HS-5 (cell line): ENCODE measurements at places on chromosomes 5 and 9.

DNA sequence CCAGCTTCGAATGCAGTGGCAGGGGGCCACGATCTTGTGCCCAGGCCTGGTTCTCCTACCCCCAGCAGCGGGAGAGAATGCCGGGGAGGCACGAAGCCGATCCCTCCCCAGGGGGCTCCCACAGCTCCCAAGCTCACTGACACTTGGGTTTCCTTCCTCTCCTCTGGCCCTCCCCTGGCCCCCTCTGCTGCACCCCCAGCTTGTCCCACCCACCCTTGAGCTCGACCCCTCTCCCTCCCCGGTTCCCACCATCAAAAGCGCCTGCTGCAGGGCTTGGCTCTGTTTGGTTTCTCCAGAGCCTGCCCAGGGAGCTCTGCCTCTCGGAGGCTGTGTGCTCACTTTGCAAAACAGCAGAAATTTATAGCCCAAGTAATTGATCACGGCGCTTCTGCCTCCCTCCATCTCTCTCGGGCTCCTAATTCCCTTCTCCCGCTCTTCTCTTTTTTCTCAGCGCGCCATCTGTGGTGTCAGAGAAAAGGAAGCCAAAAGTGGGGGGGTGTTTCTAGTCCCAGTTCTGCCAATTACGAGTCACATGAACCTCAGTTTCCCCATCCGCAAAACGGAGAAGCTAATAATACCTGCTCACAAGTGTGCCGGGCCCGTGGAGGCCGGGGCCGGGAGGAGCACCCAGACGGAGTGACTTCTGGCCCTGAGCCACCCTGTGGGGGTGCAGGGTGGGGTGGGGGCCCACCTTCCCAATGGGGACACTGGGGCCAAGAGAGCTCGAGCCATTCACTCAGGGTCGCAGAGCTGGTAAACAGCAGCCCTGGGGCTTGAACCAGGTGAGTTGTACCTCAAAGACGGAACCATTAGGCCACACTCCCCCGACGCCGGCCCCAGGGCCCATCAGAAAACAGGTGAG, 141.2 kb upstream of the IER5L start:
- DNase-seq = no peak

GRCh38 chr9:36017278-36017677, 19.4 kb upstream of the RECK start:
- no peak for DNase-seq

- no peak for DNase-seq
Observed at GRCh38 chr9:101148344-101148743, 119.8 kb downstream of the PLPPR1 start.

- DNase-seq = peak; percentile 84
Observed at GRCh38 chr5:167939686-167940085, 351.8 kb upstream of the WWC1 start.

GRCh38 chr5:175470781-175471180, 7.6 kb upstream of the SFXN1 start:
- no peak for DNase-seq

DNA sequence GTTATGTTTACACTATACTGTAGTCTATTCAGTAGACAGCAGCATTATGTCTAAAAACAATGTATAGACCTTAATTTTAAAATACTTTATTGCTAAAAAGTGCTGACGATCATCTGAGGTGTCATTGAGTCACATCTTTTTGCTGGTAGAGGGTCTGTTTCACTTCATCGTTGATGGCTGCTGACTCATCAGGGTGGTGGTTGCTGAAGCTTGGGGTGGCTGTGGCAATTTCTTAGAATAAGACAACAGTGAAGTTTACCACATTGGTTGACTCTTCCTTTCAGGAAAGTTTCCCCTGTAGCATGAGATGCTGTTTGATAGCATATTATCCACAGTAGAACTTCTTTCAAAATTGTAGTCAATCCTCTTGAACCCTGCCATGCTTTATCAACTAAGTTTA, 150.3 kb downstream of the FBXL7 start:
- no peak for DNase-seq

- no peak for DNase-seq
Observed at GRCh38 chr5:85646036-85646435, 971.7 kb upstream of the COX7C start.
